Cardiac fibroblast (primary cell): ENCODE measurements at places on chromosomes 16 and 17.
A peak's percentile ranks its signal among the peaks of the same experiment; 100 is the strongest.

DNA sequence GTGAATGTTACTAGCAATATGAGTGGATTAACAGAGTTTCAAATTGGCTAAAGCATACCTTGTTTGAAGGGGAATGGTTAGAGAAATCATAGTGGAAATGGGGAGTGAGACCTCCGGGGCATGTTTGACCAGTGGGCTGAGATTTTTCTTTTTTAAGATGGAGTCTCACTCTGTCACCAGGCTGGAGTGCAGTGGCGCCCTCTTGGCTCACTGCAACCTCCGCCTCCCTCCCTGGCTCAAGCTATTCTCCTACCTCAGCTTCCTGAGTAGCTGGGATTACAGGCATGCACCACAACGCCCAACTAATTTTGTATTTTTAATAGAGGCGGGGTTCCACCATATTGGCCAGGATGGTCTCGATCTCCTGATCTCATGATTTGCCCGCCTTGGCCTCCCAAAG is 9.6 kb downstream of the CDRT15 start:
- DNase-seq = no peak

- DNase-seq = peak; percentile 84
These were observed 14.5 kb upstream of the TMC7 start for GRCh38 chr16:18969050-18969854.

DNA sequence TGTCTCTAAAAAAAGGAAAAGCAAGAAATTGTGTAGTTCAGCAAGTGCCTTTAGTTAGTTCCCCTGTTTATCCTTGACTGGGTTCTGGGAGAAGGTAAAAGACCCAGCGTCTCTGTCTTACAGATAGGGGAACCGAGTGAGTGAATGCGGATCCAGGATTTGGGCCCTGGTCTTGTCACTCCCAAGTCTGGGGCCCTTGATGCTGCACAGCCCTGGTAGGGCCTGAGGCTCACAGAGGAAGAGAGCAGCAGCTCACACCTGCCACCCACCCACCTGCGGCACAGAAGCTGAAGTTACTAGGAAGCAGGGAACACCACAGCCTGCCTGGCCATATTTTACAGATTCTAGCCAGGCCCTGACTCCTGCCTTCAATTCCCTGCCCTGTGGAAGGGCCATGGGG is 22.2 kb downstream of the LASP1 start:
- no peak for DNase-seq

DNA sequence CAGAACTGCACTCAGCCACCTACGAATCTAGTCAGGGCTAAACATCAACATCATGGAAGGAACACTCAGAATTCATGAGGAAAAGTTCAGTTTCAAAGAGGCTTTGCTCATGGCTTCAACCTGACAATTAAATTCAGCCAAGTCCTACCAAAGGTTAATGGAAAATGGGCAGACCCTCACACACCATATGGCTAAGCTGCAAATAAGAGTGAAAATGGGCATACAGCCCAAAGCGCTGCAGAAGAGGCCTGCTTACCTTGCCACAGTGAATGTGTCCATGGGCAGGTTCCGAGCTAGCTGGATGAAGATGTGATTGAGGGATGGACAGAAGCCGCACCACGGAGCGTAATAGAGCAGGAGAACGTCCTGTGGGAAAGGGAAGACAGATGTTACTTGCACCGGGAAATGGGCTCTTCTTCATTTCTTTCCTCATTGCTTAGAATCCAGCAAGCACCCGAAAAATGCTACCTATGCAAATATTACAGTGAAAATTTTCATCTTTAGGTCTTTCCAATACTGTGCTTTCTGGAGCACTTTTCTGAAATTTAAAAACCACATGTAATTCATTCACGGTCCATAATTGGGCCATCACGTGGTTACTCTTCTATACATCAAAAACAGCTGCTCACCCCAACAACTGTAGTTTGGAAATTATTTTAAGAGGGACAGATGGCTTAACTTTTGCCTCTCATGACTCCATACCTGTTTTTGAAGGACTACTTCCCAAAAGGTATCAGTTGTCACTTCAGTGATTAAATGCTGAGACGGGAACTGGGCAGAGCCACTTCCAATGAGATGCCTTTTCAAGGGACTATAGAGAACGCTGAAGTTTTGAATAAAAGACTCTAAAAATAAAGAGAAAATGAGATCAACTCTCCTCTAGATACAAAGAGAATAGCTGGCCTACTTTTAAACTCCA is 19.6 kb downstream of the SNN start:
- DNase-seq = no peak

GRCh38 chr16:30723725-30724355 is 24.4 kb upstream of the PHKG2 start:
- DNase-seq = no peak

DNA sequence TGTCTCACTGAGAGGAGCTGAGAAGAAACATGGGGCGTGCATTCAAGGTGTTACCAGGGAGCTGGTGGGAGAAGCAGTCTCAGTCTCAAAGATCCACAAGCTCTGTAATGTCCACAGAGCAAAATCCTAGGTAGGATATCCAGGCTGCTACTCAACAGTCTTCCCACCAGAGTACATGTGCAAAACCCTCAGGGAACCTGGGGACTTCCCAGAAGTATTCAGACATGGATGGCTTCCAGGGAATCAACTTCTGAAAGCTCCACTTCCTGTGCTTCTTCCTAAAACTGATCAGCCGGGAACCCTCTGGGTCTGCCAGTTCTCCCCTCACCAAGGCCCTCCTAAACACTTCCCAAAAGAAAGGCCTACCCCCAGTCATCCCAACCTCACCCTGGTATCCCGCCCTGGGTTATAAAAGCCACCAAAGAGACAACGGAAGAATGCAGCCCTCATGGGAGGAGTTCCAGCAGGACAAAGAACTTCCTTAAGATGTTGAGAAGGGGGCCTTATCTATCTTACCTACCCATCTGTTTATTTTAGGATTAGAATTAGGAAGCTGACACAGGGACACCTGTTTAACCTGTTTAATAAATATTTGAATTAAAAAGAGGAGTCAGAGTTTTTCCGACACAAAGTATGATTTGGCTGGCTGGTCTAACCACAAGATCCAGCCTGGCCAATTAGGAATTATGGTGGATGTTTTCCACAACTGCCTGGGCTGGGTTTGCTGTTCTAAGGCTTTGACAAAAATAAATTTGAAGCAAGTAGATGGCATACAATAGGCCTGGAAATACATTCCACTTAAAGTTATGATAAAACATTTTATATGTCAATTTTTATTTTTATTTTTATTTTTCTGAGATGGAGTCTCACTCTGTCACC is 37.0 kb downstream of the CUEDC1 start:
- DNase-seq = peak; percentile 70

DNA sequence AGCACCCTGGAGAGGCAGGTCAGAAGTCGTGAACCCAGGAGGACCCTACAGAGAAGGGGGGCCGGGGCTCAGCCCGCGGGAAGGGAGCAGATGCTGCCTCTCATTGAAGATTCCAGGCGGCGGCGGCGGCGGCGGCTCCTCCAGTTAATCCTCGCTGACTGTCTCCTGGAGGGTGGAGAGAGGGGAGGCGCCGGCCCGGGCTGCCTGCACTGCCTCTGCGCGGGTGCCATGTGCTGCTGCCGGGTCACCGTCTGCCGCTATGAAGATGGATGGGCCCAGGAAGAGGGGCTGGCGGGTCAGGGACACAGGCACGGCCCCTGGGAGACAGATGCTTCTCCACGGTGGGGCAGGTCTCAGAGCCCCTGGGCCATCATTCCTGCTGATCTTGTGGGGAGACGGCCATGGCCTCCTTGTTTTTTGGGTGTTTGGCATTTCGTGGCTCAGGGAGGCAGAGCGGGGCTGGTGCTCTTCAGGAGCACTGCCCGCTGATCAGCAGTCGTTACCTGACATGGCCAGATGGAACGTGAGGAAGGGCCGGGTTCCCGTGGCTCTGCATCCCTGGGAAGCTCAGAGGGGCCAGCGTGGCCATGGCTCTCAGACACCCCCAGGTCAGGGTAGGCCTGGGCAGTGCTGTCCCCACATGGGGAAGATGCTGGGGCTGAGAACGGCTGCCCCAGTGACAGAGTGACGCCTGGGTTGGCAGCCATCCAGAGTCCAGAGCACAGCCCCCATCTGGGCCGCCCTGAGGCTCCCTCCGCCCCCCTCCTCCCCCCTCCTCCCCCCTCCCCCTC is 36.1 kb downstream of the GINS2 start:
- peak; percentile 42 for DNase-seq

- DNase-seq = peak; percentile 42
These were observed 229.2 kb downstream of the STX8 start for GRCh38 chr17:9346296-9346926.

DNA sequence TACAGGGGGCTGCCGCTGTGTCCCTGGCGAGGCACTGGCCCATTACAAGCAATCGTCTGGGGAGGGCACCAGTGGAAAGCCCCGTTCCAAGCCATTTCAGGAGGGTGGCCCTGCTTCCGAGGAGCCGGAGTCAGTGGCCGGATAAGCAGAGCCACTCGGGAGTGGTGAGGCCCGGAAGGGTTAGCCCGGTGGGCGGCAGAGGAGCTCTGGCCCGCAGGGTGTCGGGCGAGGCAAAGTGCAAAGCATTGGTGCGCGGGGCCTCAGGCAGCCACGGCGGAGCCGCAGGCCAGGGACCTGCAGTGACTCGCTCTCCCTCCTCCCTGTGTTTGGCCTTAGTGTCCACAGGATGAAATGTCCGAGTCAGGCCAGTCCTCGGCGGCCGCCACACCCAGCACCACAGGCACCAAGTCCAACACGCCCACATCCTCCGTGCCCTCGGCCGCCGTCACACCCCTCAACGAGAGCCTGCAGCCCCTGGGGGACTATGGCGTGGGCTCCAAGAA is 24.6 kb downstream of the NME3 start:
- peak; percentile 72 for DNase-seq

- DNase-seq = no peak
These were observed 8.0 kb downstream of the EIF4A3 start for GRCh38 chr17:80138856-80139426.
